Stimulated activated CD8-positive, alpha-beta memory T cell treated with anti-CD3 and anti-CD28 coated beads, Interleukin-15, amount 100 ng/mL, for 4 hours (primary cell): ENCODE measurements at places on chromosomes 5 and 9.

DNA sequence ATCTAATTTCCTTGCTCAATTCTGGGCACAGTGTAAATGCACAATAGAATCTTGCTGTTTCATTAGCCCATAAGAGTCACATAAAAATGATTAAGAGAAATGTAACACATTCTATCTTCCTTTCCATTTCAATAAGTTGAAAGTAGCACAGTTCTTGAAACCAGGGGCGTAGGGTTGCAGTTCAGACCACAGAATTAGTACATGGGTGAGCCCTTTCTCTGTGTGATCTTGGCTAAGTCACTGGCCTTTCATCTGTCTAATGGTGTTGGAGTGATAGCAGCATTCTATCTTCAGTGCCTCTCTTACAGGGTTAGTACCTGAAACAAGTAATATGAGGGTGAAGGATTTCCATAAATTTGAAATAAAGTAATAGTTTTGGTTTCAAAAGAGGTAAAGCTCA lies 445.3 kb upstream of the ZNF462 start:
- DNase-seq, result no peak

DNA sequence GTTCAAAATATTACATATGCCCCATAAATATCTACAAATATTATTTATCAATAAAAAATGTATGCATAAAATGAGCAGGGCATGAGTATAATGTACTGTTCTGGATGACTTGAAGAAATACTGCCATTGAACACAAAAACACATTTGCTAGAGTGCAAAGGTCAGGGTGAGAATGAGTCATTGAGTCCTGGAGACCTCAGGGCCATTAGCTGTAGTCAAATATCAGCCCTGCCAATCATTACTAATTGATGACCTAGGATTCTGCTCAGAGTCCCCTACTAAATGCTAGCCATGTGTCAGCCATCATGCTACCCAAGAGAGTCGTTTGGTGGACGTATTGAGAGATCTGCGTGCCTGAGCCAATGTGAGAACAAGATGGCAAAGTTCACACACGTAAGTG lies 80.3 kb upstream of the FAM169A start:
- DNase-seq, result no peak

GRCh38 chr5:58188262-58188651 lies 271.6 kb downstream of the PLK2 start:
- no peak for DNase-seq

DNA sequence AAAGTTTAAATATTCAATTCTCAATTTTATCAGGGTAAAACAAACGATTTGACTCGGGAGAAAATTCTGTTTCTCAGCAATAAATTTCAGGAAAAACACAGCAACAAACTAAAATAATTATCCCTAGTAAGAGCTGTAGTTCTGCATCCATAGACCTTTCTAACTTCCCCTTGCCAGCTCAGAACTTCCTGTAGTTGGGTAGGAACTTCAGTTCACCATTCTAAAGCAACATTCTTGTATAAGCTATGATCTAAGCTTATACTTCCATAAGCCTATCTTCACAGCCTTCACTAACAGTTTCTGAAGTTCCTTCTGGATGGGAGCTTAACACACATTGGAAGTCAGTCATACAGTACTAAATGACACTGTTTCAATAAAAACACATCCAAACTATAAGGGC lies 96.6 kb downstream of the UBAP2 start:
- no peak for DNase-seq

GRCh38 chr5:57082441-57083067 lies 91.3 kb upstream of the GPBP1 start:
- DNase-seq, result no peak

DNA sequence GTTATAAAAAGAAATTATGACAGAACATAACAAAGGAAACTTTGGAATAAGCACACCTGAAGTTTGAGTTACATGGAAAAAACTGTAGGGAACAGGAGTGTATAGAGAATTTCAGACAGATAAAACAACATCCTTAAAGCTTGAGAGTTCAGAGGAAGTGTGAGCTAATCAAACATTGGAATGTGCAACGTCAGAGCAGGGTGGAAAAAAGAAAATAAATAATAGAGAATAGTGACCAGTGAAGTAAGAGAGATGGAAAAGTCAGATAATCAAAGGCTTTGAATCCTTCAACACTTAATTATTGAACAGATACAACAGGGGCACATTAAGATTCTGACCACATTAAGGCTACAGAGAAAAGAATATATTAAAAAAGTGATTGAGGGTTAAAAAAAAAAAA lies 128.5 kb upstream of the CDH10 start:
- no peak for DNase-seq

DNA sequence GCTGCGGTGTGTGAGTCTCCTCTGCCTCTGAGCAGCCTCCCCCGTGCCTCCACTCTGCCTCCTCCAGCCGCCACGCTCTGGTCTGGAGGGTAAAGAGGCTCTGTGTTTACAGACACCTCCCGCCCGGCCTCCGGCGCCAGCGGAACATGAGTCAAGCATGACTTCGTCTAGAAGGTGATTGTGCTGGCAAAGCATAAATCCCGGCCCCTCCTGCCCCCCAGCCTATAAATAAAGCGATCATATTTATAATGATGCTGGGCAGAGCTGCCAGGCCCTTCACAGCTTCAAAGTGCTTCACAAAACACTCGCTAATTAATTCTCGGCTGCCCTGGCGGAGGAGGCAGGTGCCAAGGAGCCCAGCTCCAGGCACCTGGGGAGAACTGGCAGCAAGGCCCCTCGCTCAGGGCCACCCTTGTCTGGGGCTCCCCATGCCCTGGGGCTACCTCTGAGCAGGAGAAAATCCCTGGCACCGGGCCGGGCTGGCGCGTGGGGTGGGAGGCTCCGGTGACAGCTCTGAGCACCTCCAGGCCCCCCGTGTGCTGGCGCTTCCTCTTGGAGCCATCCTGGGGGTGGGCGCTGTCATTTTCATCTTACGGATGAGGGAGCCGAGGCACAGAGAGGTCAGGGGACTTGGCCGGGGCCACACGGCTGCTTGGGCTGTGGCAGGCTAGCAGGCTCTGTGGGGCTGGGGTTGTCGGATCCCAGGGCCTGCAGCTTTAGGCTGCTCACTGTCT lies 87.8 kb downstream of the RXRA start:
- no peak for DNase-seq

- DNase-seq, result no peak
Measured at GRCh38 chr5:67506241-67506640, 309.6 kb upstream of the CD180 start.

DNA sequence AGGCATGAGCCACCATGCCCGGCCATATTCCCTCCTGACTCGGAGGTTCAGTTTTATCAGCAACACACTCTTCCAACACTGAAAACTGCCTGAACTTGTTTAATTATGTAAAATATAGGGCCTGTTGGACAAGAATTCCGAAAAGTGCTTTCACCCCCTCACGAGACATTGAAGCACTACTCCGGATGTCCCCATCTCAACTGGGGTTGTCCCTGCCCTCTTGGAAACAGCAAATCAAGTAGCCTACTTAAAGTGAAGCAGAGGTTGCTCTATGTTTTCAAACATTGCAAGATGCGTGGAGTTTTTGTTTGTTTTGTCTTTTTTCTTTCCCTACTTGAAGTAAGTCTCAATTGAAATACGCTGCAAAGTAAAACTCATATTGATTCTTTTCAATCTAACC lies 7.6 kb downstream of the PTGER4 start:
- no peak for DNase-seq

DNA sequence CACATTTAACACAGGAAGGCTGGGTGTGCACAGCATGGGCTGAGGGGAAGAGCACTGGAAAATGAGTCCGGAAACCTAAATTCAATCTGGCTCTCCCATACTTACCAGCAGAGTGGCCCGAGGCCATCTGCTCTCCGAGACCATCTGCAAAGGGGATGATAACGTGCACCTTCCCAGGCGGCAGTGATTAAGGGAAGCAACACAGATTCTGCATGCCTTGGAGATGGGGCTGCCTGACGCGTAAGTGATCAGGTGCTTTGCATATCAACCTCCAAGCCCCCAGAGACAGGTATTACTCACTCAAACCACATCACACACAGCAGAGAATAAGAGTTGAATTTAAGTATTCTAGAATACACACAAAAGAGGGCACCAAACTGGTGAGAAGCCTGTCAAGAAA lies 9.1 kb downstream of the EPB41L4B start:
- DNase-seq, result no peak

- no peak for DNase-seq
Measured at GRCh38 chr9:34454571-34455065, 3.8 kb downstream of the FAM219A start.

- no peak for DNase-seq
Measured at GRCh38 chr9:92035146-92035545, 80.1 kb downstream of the SPTLC1 start.

DNA sequence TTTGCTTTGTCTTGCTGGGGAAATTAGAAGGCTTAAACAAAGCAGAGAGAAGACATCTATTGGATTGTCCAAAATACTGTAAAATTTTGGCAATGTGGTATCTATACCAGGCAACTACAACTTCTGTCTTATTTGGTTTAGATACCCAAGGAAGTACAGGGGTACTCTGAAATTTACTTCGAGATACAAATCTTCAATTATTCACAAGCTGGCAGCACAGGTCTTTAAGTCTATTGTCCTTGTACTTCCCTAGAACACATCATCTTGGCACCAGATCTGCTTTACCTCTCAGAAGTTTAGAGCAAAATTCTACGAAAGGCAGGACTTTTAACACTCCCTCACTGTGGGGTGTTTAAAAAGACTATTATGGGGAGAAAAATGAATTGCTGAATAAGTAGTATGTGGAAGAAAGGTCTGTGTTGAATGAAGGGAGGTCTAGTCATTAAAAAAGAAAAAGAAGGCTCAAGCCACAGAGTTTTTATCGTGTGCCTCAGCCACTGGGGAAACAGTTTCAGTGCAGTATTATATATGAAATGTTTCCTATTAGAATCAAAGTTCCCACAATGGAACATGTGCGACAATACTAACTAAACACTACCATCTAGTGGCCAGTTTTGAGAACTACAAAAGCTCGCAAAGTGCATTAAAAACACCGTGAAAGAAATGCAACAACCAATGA lies 93.7 kb downstream of the PDE4D start:
- DNase-seq, result no peak

- DNase-seq, result no peak
Measured at GRCh38 chr5:175896301-175897040, 25.1 kb downstream of the CPLX2 start.

DNA sequence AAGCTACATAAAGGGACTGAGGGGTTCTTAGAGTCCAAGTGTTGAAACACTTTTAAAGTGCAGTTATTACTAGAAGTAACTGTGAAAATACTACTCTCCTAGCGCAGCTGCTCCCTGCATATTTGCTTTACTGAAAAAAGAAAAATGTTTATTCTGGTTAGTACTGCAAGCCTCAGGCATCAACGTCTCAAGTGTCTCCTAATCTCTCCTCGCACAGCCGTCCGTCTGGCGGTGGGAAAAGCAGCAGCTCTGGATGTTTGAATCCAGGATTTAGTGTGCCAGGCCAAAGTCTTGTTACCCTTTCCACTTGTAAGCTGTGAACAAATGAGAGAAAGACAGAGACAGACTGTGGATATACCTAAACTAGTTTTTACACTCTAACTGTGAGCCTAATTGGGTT lies 31.1 kb downstream of the RORB start:
- DNase-seq, result no peak

DNA sequence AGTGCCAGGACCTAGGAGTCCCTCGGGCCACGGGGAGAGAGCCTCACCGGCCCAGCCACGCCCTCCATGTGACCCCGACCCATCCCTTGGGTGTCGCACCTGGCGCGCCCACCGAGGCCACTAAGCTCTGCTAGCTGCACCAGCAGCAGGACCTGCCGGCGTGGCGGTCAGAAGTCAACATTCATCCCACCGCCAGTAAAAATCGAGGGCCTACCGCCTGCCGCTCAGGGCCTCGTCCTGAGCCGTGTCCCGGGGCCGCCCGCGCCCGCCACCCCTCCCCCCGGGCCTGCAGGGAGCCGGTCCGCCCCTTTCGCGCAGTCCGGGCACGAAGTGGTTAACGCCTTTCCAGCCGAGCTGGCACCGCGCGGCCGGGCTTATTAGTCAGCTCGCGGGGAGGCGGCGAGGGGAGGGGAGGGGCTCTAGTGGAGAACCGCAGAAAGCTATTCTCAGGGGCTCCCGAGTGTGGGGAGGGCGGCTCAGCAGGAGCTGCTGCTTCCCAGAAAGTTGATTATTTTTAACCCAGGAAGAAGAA lies 124.4 kb downstream of the C9orf50 start:
- DNase-seq, result peak; percentile 76

DNA sequence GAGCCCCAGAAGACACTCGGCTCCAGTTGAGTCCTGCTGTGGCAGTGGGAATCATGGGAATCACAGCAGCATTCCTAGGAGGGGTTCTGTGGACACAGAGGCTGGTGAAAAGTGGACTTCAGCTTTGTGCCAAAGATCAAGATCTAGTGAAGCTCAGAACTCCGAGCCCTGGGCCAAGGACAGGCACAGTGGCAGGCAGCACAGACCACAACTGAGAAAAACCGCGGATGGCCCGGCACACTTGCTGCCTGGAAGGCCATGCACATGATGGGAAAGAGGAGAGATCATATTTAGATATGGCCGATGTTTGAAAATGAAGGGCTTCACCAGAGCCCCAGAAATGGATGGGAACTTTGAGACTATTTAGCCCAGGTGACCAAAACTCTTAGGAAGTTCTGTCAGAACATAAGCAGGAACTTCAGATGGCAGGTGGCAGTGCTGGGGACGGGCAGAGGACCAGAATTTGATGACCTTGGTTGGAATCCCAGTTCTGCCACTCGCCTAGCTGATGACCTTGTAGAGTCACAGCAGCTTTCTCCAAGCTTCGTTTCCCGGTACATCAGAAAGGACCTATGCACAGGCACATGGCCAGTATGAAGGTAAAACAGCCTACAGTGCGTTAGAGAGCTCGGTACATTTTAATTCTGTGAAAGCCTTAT lies 18.0 kb downstream of the BARHL1 start:
- no peak for DNase-seq

GRCh38 chr5:58629271-58630159 lies 46.6 kb downstream of the RAB3C start:
- DNase-seq, result no peak

GRCh38 chr5:6632324-6632887 lies 438 bp downstream of the NSUN2 start:
- DNase-seq, result no peak

DNA sequence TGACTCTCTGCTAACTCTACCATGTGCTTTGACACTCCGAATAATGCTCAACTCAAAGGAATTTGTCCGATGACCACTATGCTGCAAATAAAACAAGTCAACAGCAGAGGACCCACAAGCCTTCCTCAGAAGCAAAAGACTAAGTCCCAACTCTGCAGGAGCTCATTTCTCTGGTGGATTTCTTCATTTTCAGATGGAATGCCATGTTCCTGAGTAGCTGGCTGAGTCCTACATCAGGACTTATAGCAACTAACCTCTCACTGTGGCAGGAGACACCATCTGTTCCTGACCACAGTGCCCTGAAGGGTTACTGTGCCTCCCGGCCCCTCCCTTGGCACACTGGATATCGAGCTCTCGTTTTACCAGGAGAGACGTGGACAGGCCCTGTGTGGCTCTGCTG lies 20.8 kb downstream of the LHFPL2 start:
- no peak for DNase-seq

GRCh38 chr5:82641331-82642003 lies 363.3 kb upstream of the RPS23 start:
- DNase-seq, result no peak

GRCh38 chr5:136730426-136730825 lies 365.1 kb upstream of the TRPC7 start:
- no peak for DNase-seq

- no peak for DNase-seq
Measured at GRCh38 chr5:133702791-133703770, 90.7 kb upstream of the FSTL4 start.
